GM10248 (cell line): ENCODE measurements at places on chromosomes 16 and 17.
A peak's percentile ranks its signal among the peaks of the same experiment; 100 is the strongest.

DNA sequence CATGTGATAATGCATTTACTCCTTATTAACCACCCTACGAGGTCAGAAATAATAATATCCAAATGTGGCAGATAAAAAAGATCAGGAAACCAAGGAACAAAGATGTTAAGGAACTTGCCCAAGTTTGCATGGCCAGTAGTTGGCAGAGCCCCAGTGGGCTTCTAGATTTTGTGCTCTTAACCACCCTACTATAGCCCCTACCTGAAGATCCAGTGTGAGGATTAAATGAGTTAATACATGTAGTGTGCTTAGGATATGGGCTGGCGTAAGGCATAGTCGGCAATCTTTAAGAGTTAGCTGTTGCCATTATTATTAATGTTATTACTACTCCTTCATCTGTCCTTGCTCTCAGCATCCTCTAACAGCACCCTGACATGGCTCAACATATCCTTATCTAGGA, 153.4 kb downstream of the SDK2 start:
- DNase-seq, result no peak

GRCh38 chr17:33199571-33200510, 93.3 kb downstream of the ASIC2 start:
- DNase-seq, result no peak

DNA sequence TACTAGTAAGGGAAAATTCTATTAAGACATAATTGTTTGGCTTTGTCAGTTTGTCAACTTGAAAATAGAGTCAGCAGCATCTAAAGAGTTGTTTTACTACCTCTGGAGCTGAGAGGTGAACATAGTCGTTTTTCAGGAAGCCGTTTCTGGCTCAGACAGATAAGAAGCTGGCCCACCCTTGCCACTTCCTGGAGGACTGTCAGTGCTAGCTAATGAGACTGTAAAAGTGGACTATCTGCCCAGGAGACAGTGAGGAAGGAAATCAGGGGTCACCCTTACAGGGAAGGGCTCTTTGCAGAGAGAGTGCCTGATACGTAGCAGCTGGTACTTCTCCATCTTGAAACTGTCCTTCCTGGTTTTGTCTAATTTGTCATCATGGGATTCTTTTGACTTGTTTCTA, 328.7 kb downstream of the WWOX start:
- DNase-seq, result no peak

- DNase-seq, result no peak
These were observed 17.1 kb upstream of the CPSF4L start for GRCh38 chr17:73278465-73279453.

GRCh38 chr16:1345087-1345486, 6.6 kb downstream of the TSR3 start:
- DNase-seq, result no peak

- no peak for DNase-seq
These were observed 7.3 kb downstream of the TRIM65 start for GRCh38 chr17:75889454-75889853.

DNA sequence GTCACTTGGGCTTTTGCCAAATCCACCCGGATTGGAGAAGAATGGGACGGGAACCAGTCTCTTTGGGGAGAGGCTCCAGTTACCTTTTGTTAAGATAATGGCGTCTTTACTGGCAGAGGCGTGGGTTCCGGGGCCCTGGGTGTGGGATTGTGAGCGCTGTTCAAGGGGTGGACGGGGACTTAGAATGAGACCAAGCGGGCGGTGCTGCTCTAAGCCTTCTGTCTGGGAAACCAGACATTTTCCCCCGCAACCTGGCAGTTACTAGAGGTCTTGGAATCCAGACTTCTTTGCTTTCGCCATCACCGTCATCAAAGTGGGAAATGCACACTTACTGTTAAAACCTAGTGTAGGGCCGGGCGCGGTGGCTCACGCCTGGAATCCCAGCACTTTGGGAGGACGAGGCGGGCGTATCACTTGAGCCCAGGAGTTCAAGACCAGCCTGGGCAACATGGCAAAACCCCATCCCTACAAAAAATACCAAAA, 706 bp downstream of the TEN1 start:
- DNase-seq, result no peak

DNA sequence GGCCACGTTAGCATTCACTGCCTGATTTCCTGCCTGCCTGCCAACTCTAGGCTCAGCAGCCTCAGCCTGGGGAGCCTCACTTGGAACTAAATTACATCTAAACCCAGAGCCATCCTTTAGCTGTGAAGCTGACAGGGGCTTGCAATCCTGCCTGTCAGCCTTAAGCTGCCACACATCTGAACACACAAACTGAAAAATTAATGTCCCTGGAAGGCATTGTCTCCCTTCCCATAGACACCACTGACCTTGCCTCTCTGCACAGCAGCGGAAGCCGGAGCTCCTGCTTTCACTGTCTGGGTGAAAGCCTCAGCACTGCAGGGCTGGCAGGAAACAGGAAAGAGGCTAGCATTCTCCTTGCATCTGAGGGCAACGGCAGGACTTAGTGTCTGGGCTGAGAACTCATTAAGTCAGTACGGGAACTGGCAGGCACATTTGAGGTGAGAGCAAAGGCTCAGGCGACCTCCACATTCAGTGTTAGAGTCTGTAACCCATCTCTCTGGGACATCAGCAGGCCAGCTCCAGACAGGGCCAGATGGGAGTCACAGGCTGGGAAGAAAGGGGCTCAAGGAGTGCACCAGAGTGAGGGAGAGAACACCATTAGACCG, 452.4 kb upstream of the C16orf82 start:
- DNase-seq, result no peak

DNA sequence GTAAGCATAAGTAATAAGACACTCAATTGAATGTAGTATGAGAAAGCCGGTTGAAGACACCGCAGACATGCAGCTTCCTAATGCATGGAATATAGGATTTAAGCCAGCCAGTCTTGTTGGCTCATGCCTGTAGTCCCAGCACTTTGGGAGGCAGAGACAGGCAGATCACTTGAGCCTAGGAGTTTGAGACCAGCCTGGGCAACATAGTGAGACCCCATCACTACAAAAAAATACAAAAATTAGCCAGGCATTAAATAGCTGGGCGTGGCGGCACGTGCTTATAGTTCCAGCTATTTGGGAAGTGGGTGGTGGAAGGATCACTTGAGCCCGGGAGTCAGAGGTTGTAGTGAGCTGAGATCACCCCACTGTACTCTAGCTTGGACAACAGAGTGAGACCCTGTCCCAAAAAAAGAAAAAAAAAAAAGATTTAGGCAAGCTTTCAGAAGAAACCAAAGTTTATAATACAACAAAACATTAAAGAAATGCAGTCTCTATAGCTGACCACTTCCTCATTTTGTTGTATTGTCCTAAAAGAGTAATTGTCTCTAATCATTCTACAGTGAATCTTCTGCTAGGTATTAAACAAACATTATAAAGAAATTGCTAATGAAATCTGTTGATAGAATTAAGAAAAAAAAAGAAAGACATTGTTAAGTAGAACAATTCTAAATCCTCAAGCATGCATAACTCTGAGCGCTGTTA, 68.6 kb upstream of the KIFC3 start:
- no peak for DNase-seq

- peak; percentile 82 for DNase-seq
These were observed at the start of gene TLCD1 for GRCh38 chr17:28726226-28726626. TSS of gene TLCD1 (minus strand) at chr17:28726233. CDS start at chr17:28726097, 136 bp downstream.
